ENCODE measurements at places on chromosomes 1 and 21.

DNA sequence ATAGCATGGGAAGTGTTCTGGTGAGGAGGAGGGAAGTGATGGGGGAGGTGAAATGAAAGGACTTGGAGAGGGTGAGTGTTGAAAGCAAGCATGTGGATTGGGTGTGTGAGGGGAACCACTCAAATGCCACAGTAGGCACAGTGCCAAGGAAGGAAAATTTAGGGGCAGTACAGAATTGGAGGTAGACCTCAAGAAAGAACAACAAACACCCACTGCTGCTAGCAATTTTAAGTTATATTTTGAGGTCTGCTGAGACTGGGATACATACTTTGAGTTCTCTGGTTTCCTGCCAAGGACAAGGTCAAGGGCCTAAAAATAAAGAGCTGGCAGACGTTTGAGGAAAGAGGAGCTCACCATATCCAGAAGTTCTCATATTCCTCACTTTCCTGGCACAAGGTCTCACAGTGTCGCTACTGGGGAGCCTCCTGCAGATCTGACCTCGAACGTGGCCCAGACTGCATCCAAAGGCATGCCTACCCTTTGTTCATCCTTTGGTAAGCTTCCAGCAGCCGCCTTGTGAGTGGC lies 104.0 kb downstream of the BRINP2 start:
- peak; percentile 86 for DNase-seq

DNA sequence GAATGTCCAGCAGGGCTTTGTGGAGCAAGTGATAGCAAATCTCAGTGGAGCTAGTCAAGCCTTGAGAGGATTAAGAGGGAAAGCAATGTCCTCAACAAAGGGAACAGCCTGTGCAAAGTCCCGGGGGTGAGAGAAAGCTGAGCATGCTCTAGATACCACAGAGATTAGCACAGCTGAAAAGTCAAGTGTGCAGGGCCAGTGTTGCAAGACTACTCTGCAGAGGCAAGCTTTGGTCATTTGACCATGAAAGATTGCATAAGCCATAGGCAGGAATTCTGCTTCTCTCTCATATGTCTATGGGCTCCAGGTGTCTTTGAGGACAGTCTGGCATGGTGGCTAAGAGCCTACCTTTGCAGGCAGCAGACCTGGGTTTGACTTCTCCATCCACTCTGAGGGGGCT lies 181.0 kb upstream of the JUN start:
- DNase-seq: peak; percentile 50

DNA sequence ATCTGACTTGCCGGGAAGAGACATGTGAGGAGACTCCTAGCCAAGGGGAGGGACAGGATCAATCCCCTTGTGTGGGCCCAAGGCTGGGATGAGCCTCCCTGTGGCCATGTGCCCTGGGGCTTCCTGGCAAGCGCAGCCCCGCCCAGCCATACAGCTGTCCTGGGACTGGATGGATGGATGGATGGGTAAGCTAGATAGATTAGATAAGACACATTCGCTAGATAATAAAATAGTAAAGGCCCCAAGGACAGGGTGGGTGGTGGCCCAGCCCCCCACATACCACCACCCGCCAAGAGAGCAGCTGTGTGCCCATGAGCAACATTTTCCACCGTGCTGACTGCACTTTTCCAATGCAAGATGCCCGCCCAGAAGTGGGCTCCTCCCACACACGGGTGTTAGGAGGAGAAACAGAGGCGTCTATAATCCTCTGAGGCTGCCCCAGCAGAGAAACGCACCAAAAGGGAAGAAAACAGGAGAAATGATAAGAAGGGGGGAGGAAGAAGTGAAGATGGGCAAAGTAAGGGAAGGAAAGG lies 25.1 kb downstream of the ZBTB17 start:
- peak; percentile 86 for DNase-seq

DNA sequence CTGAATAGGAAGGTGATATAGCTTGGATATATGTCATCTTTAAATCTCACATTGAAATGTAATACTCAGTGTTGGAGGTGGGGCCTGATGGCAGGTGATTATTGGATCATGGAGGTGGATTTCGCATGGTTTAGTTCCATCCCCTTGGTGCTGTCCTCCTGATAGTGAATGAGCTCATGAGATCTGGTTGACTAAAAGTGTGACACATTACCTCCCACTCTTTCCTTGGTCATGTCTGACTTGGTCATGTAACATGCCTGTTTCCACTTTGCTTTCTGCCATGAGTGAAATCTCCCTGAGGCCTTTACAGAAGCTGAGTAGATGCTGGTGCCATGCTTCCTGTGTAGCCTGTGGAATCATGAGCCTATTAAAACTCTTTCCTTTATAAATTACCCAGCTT lies 664.5 kb upstream of the NR5A2 start:
- DNase-seq: no peak

Data from fibroblast of the aortic adventitia (primary cell).